ENCODE measurements at places on chromosomes 2 and 18.

- DNase-seq, result peak; percentile 25
Observed at GRCh38 chr2:79906139-79906890, 393.5 kb downstream of the CTNNA2 start.

DNA sequence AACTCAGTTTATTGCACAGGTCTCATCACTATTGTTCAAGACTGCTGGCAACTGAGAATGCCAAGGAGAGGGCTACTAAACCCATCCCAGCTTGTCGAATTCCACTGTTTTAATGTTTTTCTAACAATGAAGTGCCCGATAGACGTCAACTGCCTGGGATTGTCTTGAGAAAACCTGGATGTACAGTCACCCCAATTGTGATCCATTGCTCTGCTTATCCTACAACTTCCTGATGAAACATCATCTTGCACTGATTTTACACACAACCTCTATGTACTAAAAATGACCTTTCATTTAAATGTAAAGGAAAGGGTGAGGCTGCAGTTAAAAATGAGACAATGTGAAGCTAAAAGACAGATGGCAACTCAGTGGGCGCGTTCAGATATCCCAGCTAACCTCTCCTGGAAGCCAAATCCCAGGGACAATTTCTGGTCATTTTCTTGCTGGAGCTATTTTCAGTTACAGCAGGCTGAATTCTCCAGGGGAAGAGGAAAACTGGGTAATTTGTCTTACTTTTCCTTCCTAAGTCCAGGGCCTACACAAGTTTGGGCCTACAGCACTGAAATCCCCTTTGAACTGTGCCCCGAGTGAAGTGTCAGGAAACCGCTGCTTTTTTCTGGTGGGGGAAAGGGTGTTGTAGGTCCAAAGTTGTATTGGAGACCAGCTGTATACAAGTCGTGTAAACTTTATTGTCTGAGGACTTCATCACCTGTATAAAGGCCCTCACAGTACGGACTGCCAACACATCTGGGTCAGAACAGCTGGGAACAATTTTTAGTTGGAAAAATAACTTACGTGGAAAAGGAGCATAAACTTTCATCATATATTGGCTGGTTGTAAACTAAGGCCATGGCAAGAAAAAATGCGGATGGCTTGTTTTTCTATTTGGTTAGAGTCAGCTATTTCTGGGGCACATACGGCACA is 68.9 kb upstream of the LTBP1 start:
- no peak for DNase-seq

GRCh38 chr2:8344144-8345097 is 337.4 kb upstream of the ID2 start:
- DNase-seq, result no peak

GRCh38 chr2:8976442-8977259 is 26.8 kb downstream of the MBOAT2 start:
- DNase-seq, result peak; percentile 58

DNA sequence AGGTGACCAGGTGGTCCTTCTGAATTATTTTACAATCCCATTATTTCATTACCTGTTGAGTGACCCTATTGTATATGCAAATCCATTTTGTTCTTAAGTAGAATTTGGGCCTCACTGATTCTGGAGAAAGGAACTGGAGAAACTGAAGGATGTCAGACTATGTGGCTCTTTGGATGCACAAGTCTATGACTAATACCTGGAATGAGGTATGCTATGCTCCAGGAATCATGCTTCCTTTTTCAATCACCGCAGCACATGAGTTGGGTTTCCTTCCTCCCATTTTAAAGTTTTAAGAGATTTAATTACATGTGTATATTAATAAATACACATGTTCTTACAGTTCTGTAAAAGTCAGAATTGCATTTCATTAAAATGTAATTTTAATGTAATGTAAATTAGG is 253.9 kb upstream of the VWC2L start:
- no peak for DNase-seq

GRCh38 chr2:45812011-45812500 is 160.6 kb downstream of the PRKCE start:
- DNase-seq, result no peak

DNA sequence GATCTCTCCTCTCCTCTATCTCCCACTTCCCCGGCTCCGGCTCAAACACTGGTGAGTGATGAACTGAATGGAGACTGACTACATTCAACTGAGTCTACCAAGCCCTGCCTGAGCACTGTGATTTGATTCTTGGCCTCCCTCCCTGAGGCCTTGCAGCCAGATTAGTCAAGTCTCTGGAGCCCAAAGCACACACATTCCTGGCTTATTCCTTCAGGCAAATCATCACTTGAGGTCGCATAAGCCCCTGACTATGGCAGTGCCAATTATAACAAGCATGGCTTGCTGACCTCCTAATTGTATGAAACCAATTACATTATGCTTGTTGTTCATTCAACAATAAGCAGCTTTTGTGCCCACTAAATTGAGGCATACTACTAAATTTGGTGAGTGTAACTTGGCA is 34.6 kb downstream of the EFEMP1 start:
- no peak for DNase-seq

DNA sequence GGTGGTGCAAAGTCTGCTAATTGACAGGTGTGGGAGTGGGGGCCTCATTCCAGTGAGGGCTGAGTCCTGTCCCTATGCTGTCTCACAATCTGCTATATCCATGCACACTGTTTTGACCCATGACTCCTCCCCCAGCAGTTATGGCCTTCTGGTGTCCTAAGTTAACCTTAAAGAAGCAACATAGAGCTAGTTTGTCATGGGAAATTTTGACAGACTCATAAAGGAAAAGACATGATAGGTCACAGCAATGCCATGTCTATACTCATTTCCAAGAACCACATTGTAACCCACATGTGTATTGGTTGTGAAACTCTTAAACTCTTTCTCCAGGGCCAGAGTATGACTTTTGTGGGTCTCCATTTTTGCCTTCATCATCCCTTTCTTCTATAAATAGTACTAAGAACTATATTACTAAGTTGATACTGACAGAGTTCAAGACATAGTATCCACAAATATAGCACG is 78.2 kb upstream of the SLC1A4 start:
- DNase-seq, result no peak

DNA sequence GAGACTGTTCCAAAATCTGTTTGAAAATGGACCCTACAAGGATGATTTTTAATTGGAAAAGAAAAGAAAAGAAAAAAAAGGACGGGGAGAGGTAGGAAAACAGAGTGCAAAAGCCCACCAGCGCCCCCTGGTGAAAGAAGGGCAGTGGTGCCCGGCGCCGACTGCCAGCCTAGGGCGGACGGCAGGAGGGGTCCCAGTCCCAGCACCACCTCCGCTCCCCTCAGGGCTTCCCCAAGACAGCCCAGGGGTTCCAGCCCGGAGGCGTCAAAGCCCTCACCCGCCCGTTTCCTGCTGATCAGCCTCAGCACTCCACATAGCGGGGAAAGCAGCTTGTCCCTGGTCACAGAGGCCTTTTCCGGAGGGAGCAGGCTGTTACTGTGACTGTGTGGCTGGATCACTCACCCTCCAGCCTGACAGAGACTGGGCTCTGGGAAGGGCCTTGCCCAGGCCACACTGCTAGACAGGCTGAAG is 213.9 kb downstream of the TFCP2L1 start:
- DNase-seq, result peak; percentile 24

- DNase-seq, result no peak
Observed at GRCh38 chr2:51469102-51469501, 437.2 kb upstream of the NRXN1 start.

DNA sequence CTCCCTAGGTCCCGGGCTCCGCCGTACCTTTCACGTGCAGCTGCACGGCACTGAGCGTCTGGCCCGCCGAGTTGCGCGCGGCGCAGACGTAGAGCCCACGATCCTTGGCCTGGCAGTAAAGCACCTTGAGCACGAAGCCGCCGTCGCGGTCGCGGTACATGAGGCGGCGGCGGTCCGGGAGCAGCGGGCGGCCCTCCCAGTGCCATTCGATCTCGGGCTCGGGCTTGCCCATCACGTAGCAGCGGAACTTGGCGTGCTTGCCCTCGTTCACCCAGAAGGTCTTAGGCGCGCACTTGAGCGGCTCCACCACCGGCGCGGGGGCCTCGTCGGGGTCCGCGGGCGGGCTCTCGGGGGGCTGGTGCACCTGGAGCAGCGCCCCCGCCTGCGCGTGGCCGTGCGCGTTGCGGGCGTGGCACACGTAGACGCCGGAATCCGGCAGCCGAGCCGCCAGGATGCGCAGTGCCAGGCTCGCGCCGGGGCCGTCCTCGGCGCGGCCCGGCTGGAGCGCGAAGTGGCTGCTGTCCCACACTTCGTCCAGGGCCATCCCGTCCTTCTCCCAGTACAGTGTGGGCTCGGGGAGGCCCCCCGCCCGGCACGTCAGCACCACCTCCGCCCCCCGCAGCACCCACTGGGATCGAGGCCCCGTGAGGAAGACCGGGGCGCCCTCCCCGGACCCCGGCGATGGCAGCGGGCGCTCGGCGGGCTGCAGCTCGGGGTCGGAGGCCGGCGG is 980 bp downstream of the OBSL1 start:
- no peak for DNase-seq

GRCh38 chr2:65024149-65024829 is 31.9 kb upstream of the CEP68 start:
- DNase-seq, result no peak

DNA sequence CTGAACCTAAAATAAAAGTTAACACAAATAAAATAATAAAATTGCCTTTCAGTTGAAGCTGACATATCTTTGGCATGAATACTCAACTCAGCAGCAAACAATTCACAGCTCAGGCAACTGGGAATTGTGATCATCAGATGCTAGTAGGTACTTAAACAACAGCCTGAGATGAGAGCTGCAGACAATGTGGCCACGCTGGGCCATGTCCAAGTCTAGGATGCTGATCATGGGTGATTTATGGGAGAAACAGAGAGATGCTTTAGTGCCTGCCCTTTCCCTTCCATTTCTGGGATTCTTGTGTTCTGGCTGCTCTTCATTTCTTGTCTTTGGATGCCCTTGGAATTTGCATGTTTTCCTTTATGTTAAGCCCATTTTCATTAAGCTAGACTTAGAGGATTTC is 212.4 kb upstream of the CWC22 start:
- DNase-seq, result no peak

GRCh38 chr2:191451116-191451515 is 205.9 kb downstream of the MYO1B start:
- no peak for DNase-seq

DNA sequence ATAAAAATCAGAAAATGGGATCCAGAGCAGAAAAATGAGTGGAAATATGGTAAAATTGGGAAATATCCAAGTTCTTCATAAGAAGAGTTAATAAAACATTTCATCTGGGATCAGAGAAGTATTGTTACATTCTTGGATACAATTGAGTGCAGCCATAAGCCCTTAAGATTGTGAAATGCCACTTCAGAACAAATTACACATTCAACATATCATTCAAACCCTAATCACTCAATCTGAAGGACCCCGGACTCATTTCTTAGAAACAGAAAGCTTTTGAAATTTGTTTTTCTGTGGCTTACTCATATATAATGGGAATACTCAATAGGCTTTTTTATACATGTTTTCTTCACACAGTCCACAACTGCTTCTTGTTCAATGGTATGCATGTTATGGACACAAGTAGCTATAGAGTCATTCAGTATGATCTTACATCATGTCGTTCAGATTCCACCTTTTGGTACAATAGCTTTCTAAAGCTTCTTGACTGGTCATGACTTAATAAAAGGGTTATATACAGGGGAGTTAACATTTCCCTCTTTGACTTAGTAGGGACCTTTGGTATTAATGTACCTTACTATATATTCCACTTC is 39.9 kb downstream of the SCN7A start:
- no peak for DNase-seq

DNA sequence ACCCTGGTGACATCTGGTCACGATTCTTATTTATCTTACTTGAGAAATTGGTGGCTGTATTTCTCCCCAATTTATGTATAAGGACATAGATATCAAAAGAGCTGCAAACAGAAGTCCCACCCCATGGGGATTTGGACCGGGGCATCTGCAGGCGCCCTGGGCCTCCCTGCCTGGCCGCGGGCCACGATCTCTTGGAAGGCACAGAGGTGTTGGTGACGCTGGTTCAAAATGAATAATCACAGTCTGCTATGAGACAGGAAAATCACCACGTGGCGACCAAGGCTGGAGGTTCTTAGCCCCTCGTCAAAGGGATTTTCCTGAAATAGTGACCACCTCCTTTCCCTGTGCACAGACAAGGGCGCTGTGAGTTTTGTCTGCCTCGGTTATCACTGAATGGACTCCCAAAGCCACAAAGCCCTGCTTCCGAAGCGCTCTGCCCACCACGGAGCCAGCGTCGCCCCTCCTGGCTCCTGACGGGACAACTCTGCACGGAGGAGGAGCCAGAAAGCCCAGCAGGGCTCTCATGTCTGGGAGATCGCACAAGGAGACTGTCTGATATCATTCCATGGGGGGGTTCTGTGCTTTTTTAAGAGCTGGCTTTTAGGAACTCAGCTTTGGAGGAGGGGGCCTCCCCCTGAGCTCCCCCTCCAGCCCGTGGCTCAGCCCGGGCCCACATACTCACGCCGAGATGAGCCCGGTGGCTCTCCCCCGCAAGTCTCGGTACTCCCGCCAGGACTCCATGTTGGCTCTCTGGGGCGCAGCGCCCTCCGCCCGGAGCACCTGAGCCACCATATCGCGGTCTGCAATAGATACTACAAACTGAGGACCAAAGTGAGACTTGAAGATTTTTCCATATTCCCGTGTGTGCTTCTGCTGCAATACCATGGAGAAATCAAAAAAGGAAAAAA is 14.6 kb downstream of the CYP27C1 start:
- DNase-seq, result no peak

GRCh38 chr2:70280242-70280798 is 13.2 kb downstream of the SNRPG start:
- DNase-seq, result no peak

GRCh38 chr2:31535768-31536167 is 45.0 kb downstream of the SRD5A2 start:
- DNase-seq, result no peak

DNA sequence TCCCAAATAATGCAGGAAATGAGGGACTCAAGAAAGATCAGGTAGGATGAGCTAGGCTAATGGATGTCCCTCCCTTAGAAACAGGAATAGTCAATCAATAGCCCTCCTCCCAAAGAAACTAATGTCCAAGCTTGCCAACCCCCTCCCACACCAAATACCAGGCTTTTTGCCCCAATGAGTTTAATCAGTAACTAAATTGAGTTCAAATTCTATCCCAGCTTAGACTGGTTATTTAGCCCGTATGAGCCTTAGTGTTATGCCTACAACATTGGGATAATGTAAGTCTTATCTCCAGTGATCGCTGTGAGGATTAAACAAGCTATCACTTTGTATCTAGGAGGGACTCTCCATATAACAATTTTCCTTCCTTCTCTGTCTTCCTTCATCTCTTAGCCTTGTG is 310.7 kb downstream of the DPP10 start:
- DNase-seq, result no peak

DNA sequence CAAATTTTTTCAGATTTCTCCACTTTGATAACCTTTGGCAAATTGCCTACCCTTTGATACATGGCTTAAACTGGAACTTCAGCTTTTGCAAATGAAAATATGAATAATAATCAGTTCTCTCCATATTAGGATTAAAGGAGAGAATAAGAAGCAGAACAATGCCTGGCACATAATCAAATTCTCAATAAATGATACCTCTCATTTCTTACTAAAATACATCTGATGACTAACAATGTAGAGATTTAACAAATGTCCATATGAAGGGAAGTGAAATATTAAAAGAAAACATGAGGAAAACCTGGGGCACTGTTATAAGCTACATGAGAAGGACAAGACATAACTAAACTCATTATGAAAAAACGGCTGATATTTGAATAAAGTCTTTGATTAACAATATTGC is 1103.6 kb downstream of the LRP1B start:
- no peak for DNase-seq

Data from pons (tissue), 1 donor.